H1 (cell line): ENCODE measurements at places on chromosomes 7 and 10. TPM values are rescaled to one million over a fixed set of nuclear protein-coding genes. Genes with fewer than 3 reads are reported as not detected.

- no peak for DNase-seq
Measured at GRCh38 chr7:117458977-117459583, 20.7 kb upstream of the CFTR start.

- DNase-seq = no peak
Measured at GRCh38 chr7:108254259-108254658, 124.1 kb upstream of the LAMB4 start.

- no peak for DNase-seq
Measured at GRCh38 chr10:112805701-112806100, 144.3 kb upstream of the TCF7L2 start.

CCDC172 gene
- 0.91 and 1.1 TPM in 2 replicates for polyA plus RNA-seq

HYAL4 gene
- polyA plus RNA-seq = not detected in 2 replicates

BICC1 gene
- polyA plus RNA-seq = 0.20 and 0.31 TPM in 2 replicates
